ENCODE measurements at places on chromosomes 2 and 18.

DNA sequence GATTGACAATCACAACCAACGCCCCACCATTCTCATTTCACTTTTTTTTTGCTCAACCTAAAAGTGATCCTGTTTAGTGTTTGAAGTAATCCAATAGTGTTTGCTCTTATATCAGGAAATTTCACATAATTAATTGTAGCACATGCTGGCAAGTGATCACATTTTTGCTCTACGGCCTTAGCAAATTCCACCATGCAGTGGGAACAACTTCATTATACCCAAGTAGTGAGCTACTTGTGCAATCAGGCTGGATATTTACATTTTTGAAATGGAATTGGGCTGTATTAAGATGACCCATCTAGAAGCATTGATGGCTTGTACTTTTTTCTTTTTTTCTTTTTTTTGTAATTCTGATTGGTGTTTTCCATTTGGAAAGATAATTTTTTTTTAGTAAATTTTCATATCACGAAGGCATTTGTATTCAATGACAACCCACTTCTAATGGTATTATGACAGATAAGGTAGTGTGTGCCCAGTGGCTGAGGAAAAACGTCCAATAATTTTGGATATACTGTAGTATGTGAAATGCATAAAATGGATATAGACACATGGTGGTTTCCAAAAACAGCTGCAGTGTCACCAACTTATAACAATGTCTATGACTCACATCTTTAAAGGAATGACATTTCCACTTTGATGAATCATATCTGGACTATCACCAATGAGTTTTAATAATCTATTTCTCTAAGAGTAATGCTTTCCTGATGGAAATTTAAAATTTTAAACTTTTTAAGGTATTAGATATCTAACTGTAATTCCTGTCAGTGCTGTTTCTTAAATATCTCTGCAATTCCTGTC lies 130.6 kb downstream of the COL6A3 start:
- no peak for DNase-seq

GRCh38 chr18:22921772-22922171 lies 11.4 kb upstream of the RBBP8 start:
- DNase-seq: no peak

DNA sequence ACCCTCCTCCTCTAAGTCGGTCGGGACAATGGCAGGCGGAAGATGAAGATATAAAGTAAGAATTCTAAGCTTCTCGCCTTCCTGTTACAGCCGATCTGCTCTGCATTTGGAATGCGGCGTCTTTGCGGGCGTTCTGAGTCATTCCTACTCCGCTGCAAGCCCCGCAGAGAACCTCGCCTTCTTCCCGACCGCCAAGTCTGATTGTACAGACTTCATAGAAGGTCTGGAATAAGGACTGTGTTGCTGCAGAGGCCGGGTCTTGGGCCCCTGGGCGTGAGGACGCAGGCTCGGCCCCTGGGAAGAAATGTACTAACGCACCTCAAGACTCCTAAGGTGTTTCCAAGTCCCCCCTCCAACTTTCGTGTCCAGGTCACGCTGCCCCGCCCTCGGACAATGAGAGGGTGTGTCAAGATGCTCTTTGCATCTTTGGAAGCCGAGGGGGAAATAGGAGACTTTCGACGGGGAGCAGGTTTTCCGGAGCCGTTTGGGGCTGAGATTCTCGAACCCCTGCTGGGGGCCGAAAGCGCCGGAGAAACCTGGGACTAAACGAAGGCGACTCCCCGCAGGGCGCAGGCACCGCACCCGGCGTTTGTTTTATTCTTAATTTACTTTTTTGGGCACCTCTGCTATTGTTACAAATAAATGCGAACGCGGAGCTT lies 12.7 kb upstream of the PAX3 start:
- no peak for DNase-seq

- no peak for DNase-seq
Observed at GRCh38 chr2:108355906-108356734, 21.6 kb upstream of the SULT1C4 start.

- DNase-seq: no peak
Observed at GRCh38 chr2:11719230-11719977, 27.0 kb upstream of the LPIN1 start.

- no peak for DNase-seq
Observed at GRCh38 chr2:506866-507265, 170.3 kb downstream of the TMEM18 start.

DNA sequence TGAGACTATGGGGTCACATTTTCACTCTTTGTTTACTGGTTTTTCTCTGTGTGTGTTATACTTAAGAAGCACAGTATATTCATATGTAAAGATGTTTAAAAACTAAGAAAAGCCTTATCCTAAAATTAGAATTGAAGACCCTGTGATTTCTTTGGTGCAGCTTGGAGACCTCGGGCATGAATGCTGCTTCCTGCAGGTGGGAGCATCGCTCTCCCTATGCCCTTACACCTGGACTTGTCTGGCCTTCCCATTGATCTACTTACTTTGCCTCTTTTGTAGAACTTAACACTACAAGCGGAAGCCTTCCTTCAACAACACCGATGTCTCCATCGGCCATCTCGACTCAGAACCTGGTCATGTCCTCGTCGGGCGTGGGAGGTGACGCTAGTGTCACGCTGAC lies 114.5 kb downstream of the ZNF236 start:
- no peak for DNase-seq

GRCh38 chr2:24482251-24482971 lies 8.6 kb upstream of the NCOA1 start:
- DNase-seq: no peak

DNA sequence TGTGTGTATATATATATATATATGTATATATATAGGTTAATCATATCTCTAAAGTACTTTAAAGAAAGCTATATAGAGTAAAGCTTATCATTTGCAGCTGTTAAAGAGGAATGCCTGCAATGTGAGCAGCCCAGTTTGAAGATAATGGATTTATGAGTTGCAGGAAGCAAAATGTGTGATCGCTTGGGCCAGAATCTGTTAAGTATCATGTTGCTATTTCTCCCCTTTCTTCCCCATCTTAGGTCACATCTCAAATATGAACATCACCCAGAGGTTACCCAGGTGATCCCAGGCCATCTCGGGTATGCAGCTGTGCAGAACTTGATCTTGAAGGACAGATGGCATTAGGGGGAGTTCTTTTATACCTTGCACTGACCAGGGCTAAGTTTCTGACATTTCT lies 316.5 kb downstream of the MTX2 start:
- DNase-seq: no peak

- no peak for DNase-seq
Observed at GRCh38 chr2:59223742-59224141, 982.6 kb upstream of the FANCL start.

- DNase-seq: no peak
Observed at GRCh38 chr2:239311132-239312040, 89.4 kb downstream of the HDAC4 start.

DNA sequence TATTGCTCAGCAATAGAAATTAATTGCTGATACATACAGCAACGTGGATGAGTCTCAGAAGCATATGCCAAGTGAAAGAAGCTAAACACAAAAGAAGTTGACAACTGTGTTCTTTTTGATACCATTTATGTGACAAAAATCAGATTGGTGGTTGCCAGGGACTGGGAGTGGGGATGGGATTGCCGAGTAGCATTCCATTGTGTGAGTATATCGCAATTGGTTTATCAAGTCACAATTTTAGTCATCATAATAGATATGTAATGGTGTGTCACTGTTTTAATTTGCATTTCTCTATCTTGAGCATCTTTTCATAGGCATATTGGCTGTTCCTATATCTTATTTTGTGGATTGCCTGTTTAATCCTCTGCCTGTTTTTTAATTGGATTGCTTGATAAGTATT lies 20.9 kb downstream of the STRADB start:
- DNase-seq: no peak

DNA sequence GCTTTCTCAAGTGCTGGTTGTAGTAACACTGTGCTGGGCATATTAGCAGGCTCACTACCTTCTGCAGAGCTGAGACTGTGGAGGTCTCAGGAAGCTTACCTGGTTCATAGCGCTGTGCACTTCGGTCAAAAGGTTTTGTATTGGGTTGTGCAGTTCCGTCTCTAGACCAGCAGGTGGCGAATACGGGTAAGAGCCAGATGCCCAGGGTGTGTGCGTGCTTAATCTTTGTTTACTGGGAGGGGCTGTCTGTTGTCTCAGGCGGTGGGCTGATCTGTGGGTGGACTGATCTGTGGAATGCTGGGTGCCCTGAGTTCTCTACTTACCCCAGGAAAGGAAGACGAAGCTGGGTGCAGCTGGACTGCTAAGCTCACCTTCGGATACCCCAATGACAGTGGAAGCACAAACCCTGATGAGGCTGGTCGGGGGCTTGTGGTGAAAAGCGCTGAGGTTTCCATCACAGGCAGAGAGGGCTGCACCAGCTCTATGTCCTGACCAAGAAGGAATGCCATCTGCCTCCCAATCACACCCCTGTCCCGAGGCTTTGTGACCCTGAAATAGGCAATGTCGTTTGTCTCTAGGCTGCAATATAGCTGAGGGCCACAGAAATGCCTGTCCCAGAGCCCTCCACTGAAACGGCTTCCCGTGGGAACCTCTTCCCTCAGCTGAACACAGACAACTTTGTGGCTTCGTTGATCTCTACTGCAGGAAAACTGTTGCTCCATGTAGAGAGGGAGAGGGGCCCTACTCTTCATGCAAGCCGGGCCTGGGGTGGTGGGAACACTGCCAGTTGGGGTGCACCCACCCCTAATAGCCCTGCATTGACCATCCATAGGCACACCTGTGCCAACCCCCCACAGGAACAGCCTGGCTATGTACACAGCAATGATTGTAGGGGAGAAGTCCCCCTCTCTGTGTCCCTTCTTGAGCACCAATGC lies 45.9 kb upstream of the FAM117B start:
- DNase-seq: peak; percentile 47

DNA sequence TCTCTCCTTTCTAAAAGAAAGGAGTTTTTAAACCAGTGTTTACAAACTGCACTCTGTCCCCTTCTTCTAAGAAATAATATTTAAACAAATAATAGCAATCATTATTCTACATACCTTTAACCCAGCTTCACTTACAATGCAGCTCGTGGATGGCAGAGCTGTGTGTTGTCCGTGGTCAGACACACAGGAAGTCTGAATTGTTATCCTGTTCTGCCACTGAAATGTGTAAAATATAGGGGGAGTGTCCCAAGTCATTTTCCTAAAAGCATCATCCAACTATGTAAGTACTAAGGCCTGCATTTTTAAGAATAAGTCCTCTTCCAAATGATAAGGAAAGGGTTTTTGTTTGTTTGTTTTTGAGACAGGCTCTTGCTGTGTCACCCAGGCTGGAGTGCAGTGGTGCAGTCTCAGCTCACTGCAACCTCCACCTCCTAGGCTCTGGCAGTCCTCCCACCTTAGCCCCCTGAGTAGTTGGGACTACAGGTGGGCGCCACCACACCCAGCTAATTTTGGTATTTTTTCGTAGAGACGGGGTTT lies 2.7 kb upstream of the PPP4R1 start:
- DNase-seq: no peak

Measured in stimulated activated CD4-positive, alpha-beta T cell treated with anti-CD3 and anti-CD28 coated beads, Interleukin-12 subunit alpha, Interleukin-12 subunit beta, amount 100 ng/mL, for 4 hours (primary cell).